Stimulated activated CD4-positive, alpha-beta T cell treated with anti-CD3 and anti-CD28 coated beads, Interleukin-4, amount 100 ng/mL, for 48 hours (primary cell): ENCODE measurements at places on chromosomes 3 and 15.

DNA sequence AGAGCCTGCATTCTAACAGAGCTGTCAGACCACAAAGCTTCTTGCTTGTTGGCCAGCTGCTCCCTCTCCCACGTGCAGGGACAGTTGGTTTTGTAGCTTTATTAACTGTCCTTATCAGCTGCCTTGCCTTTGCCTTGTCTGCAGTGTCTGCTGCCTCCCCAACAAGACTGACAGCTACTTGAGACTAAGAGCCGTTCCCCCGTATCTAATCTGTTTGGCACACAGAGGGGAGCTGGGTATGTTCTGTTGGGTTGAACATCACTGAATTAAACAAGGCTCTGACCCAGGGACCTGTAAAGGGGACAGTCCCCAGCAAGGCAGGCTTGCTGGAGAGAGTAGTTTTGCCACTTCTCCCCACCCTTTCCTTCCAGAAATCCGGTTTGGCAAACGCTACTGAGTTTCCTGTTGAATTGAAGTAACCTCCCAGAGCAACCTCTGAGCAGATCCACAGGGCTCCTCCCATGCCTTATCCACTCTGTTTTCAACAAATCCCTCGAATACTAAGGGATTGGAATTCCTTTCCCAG lies 116.1 kb downstream of the ANP32A start:
- DNase-seq, result no peak

DNA sequence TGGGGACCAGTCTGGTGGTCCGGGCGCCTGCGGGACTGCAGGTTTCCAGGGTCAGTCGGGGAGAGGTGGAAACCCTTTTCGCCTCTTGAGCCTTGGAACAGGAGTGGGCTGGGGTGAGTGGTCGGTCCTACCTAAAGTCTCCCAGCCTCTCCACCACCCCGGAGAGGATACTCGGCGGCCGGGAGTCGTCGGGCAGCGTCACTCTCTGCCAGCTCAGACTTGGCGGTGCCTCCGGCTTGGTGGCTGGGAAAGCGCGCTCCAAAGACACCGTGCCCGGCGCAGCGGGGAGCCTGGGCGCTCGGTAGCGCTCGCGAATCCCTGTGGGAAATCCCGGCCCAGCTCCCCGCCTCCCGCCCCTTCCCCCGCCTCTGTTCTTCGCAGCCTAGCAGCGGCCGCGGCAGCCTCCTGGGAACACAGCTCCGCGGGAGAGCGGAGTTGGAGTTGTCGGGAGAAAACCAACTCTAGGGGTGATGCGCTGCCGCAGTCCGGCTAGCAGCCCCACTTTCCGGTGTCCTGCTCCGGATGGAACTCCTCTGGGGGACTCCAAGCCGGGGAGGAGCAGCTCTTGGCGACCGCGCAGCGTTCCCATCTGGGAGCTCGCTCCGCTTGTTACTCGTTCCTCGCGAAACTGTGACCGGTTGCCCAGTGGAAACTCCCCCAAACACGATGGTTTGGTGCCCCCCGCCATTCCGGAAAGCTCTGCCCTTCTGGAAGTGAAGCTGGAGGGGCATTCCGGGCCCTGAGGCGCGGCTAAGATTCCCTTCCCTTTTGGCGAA lies 1.4 kb downstream of the EPHB1 start:
- DNase-seq, result no peak

GRCh38 chr3:661356-661755 lies 431.5 kb upstream of the CNTN6 start:
- DNase-seq, result no peak

- no peak for DNase-seq
These were observed 36.6 kb downstream of the RFX7 start for GRCh38 chr15:56207092-56207491.

GRCh38 chr3:61821823-61822251 lies 260.5 kb downstream of the PTPRG start:
- DNase-seq, result no peak
